ENCODE measurements at places on chromosomes 5 and 9.

GRCh38 chr9:80061096-80061495 is 489.3 kb downstream of the TLE4 start:
- H3K27ac ChIP-seq, result no peak overlapping the region
- peaks cover 12% of the 10 kb centered on the region for H3K4me1 ChIP-seq
- no peak overlapping the region for H3K4me3 ChIP-seq
- DNase-seq, result no peak
- H3K36me3 ChIP-seq, result no peaks in the 10 kb centered on the region

- H3K4me1 ChIP-seq, result no peaks in the 10 kb centered on the region
- no peaks in the 10 kb centered on the region for H3K36me3 ChIP-seq
- no peaks in the 10 kb centered on the region for H3K27me3 ChIP-seq
- no peak overlapping the region for H3K4me3 ChIP-seq
These were observed 38.1 kb downstream of the ADAMTS2 start for GRCh38 chr5:179307013-179307800.

- H3K27ac ChIP-seq, result no peak overlapping the region
- H3K4me1 ChIP-seq, result no peaks in the 10 kb centered on the region
- peaks cover 10% of the 10 kb centered on the region for H3K27me3 ChIP-seq
- no peak for DNase-seq
These were observed 117.1 kb upstream of the TUT7 start for GRCh38 chr9:86471171-86471815.

DNA sequence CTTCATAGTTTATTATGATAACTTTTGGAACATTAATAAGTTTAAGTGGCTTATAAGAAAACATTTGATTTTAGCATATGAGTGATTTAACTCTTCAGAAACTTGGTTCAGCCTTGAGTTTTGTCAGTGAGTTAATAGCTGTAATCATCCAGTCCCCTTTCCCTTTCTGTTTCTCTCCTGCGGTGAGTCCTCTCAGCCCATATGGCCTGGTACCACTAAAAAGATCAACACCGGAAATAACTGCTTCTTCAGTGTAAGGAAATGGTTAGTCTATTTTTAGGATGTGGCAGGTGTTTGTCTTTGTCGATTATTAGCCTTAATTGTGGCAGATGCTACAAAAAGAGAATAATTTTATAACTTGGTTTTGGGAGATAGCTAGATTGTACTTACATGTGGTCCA is 120.2 kb upstream of the GRHPR start:
- peak overlapping the region; percentile 91 for H3K27ac ChIP-seq
- no peaks in the 10 kb centered on the region for H3K27me3 ChIP-seq
- peaks cover 27% of the 10 kb centered on the region for H3K36me3 ChIP-seq
- DNase-seq, result no peak

- no peaks in the 10 kb centered on the region for H3K36me3 ChIP-seq
- H3K27ac ChIP-seq, result no peak overlapping the region
- DNase-seq, result no peak
- H3K27me3 ChIP-seq, result no peaks in the 10 kb centered on the region
These were observed 61.5 kb downstream of the FXN start for GRCh38 chr9:69097064-69097463.

GRCh38 chr5:133728475-133728874 is 116.1 kb upstream of the FSTL4 start:
- no peak overlapping the region for H3K4me3 ChIP-seq
- DNase-seq, result no peak
- H3K36me3 ChIP-seq, result no peaks in the 10 kb centered on the region
- peaks cover 4% of the 10 kb centered on the region for H3K27me3 ChIP-seq

DNA sequence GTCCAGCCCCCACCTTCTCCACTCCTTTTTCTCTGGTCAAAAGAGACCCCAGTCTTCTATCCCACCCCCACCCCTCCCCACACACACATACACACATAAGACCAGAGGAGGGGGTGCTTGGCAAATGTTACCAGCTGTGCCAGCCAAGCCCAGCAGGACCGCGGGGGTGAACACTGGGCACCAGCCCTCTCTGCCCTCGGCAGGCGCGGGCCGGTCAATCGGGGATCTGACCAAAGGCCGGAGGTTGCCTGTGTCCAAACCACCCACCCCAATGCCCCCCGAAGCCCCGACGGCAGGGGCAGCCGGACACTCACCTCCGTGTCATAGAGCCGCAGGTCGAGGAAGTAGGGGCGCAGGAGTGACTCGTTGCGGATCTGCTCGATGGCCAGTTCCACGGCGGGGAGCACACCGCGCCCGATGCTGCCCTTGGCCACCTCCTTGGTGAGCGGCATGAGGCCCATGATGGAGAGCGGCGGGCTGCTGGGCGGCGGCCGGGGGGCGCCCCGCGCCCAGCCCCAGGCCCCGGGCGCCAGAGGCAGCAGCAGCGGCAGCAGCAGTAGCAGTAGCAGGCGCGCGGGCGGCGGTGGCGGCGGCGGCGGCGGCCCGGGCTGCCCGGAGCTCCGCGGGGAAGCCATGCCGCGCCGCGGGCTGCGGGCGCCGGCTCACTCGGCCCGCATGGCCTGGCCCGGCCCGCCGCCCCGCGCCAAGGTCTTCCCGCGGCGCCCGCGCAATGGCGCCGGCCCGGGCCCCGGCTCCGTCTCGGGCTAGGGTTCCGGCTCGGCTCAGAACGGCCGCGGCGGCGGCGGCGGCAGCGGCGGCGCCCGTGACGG is 417 bp downstream of the GABBR2 start:
- no peak for DNase-seq
- H3K27me3 ChIP-seq, result peaks cover 61% of the 10 kb centered on the region
- no peak overlapping the region for H3K27ac ChIP-seq

DNA sequence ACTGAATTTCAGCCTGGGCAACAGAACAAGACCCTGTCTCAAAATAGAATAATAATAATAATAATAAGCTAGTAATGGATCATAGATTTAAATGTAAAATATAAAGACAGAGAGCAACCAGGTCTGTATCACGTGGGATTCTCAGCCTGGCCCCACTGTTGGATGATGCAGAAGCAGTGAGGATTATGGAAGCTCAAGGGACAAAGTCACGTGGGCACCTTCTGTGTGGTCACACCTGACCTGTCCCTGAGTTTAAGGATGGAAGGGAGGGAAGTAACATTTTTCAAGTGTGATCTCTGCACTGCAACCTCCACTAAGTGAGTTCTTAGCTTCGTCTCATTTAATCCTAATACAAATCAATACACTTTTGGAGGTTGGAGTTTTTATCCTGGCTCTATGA is 212.5 kb upstream of the IER5L start:
- H3K4me3 ChIP-seq, result no peak overlapping the region
- no peaks in the 10 kb centered on the region for H3K27me3 ChIP-seq
- H3K27ac ChIP-seq, result no peak overlapping the region
- DNase-seq, result no peak
- H3K36me3 ChIP-seq, result no peaks in the 10 kb centered on the region

DNA sequence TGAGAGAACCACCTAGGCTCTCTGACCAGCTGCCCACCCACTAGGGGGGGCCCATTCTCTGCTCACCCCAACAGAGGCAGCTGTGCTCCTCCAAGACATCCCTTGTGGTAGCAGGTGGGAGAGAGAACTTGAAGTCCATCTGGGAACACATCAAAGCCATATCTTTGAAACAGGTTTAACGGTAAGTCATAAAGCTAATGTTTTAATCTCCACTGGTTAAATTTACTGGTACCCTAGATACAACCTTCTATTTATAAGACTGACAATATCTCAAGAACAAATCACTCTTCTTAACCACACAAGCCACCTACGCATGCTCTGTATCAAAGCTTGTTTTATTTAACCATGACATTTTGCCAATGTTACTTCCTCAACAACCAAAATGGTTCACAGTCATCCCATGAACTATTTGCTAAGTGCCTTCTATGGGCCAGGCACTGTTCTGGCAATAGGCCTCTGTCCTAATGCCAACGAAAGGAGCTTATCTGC is 20.4 kb downstream of the AUH start:
- H3K4me1 ChIP-seq, result peaks cover 32% of the 10 kb centered on the region
- DNase-seq, result no peak
- peaks cover 62% of the 10 kb centered on the region for H3K36me3 ChIP-seq
- H3K27ac ChIP-seq, result peak overlapping the region; percentile 57
- H3K4me3 ChIP-seq, result no peak overlapping the region

- H3K4me3 ChIP-seq, result no peak overlapping the region
- peaks cover 21% of the 10 kb centered on the region for H3K4me1 ChIP-seq
- DNase-seq, result no peak
- no peaks in the 10 kb centered on the region for H3K36me3 ChIP-seq
- no peak overlapping the region for H3K27ac ChIP-seq
- H3K27me3 ChIP-seq, result no peaks in the 10 kb centered on the region
These were observed 7.2 kb upstream of the N4BP3 start for GRCh38 chr5:178106086-178106485.

DNA sequence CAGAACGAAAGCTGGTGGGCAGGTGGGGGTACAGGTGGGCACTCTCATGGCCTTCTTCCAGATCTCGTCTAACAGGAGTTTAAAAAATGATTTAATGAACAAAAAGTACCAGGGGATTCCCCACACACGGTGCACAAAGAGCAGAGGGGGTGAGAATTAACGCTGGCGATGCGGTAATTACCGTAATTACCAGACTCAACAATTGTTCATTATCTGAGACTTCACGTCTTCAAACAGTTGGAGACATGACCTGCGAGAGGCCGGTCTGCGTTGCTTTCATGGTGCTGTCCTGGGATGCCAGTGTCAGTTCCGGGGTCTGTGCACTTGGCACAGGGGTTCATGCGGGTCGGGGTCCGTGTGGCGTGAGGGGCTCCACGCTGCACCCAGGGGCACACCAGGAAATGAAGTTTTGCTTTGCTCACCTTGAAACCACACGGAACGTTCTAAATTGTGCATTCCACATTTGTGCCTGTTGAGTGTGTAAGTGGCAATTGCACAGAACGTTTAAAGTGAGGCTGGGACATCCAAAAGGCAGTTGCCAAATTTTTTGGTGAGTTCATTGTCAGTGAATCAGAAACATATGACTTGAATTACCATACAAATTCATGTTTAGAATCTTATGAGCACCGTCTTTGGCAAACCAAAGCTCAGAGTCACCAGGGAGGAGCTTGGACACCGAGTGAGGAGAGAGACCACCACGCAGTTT is 256.4 kb upstream of the IRX1 start:
- no peaks in the 10 kb centered on the region for H3K36me3 ChIP-seq
- no peaks in the 10 kb centered on the region for H3K4me1 ChIP-seq
- H3K27me3 ChIP-seq, result no peaks in the 10 kb centered on the region
- no peak overlapping the region for H3K27ac ChIP-seq
- DNase-seq, result no peak

DNA sequence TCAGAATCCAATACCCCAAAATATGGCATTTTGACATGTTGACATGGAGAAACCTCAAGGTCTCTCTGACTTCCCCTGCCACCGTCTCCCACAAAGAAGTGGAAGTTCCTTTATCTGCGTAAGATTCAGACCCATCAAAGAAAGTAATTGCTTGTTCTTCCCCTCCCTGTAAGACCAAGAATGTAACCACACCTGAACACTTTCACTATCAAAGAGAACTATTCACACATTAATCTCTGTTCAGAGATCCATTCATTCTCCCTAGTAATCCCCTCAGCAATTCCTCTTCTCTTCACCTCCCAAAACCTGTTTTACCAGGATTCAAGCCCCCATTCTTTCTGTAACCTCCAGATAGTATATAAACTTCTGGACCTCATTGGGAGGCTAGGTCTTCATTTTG is 4.1 kb upstream of the SLC1A1 start:
- no peak overlapping the region for H3K4me3 ChIP-seq
- no peak overlapping the region for H3K27ac ChIP-seq
- DNase-seq, result no peak
- peaks cover 8% of the 10 kb centered on the region for H3K4me1 ChIP-seq
- H3K36me3 ChIP-seq, result no peaks in the 10 kb centered on the region

- peaks cover 11% of the 10 kb centered on the region for H3K27me3 ChIP-seq
- no peak for DNase-seq
- H3K27ac ChIP-seq, result no peak overlapping the region
- H3K4me3 ChIP-seq, result no peak overlapping the region
These were observed 21.1 kb upstream of the DMRTA1 start for GRCh38 chr9:22425551-22425950.

GRCh38 chr5:27318701-27319100 is 280.3 kb upstream of the CDH9 start:
- no peak for DNase-seq
- no peak overlapping the region for H3K4me3 ChIP-seq
- no peaks in the 10 kb centered on the region for H3K27me3 ChIP-seq
- no peaks in the 10 kb centered on the region for H3K36me3 ChIP-seq
- no peaks in the 10 kb centered on the region for H3K4me1 ChIP-seq
- H3K27ac ChIP-seq, result no peak overlapping the region

DNA sequence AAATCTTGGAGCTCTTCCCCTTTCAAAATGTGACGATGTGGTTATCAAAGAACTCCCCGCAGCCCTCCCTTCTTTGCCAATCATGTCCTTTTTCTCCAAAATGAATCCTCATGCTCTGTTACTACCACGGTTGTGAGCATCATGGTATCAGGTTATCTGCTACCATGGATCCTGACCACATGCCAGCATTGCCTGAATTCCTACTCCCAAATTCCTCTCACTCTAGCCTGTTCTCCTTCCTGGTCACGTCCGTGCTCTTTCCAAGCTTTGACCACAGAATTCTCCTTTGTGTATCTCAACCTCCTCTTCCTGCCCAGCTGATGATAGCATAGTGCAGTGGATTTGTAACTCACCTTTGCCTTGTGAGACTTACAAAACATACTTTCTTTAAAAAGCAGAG is 59.5 kb upstream of the FBXL7 start:
- H3K36me3 ChIP-seq, result no peaks in the 10 kb centered on the region
- H3K4me1 ChIP-seq, result no peaks in the 10 kb centered on the region
- H3K4me3 ChIP-seq, result no peak overlapping the region

DNA sequence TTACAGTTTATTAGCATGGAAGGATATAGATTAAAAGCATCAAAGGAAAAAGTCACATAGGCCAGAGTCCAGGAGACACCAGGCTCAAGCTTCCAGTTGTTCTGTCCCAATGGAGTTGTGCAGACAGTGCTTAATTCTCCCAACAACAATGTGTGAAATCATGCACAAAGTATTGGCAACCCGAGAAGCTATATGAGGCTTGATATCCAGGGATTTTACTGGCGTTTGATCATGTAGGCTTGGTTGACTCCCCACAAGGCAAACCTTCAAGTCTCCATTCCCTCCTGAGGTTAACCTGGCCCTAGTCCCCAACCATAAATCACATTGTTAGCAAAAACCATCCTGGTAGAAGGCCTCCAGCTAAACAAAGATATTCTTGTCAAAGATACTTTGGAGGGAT is 141.5 kb downstream of the ADAMTS19 start:
- H3K27ac ChIP-seq, result no peak overlapping the region
- no peaks in the 10 kb centered on the region for H3K4me1 ChIP-seq
- H3K4me3 ChIP-seq, result no peak overlapping the region
- H3K27me3 ChIP-seq, result no peaks in the 10 kb centered on the region
- no peak for DNase-seq

- no peaks in the 10 kb centered on the region for H3K4me1 ChIP-seq
- H3K36me3 ChIP-seq, result no peaks in the 10 kb centered on the region
- H3K4me3 ChIP-seq, result no peak overlapping the region
These were observed 133.4 kb downstream of the ADAMTS19 start for GRCh38 chr5:129593525-129593924.

DNA sequence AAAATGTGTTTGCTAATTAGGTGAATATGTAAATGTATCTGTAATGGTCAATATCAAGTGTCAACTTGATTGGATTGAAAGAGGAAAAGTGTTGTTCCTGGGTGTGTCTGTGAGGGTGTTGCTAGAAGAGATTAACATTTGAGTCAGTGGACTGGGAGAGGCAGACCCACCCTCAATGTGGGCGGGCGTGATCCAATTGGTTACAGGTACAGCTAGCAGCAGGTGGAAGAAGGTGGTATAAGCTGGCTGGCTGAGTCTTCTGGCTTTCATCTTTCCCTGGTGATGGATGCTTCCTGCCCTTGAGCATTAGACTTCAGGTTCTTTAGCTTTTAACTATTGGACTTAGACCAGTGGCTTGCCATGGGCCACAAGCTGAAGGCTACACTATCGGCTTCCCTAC is 779.0 kb upstream of the CTNND2 start:
- no peaks in the 10 kb centered on the region for H3K4me1 ChIP-seq
- H3K36me3 ChIP-seq, result no peaks in the 10 kb centered on the region
- H3K27ac ChIP-seq, result no peak overlapping the region
- no peak for DNase-seq
